ENCODE measurements at places on chromosomes 1 and 21.

DNA sequence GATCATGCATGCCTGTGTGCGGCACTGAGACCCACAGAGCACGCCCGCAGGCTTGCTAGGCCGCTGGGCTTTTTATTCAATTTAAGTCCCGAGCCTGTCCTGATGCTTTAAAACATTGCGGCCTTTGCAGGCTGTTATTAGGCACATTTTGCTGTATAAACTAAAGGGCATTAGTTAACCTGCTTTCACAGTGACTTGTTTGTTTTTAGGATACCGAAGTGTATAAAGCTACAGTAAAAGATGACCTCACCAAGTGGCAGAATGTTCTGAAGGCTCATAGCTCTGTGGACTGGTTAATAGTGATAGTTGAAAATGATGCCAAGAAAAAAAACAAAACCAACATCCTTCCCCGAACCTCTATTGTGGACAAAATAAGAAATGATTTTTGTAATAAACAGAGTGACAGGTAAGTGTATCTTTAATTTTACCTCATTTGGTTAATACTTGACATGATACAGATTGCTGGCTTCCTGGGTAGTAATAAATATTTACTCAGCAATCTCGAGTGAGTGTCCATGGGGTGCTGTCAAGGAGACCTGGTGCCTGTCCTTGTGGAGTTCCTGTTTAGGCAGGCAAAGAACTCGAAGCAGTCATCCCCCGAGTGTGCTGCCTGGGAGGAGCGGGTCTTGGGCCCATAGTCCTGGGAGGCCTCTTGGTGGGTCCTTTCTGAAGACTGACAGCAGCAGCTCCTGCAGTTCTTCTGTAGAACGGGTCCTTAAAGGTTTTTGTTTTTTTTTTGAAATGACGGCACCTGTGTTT, 40.1 kb downstream of the TRAPPC10 start:
- no peak for DNase-seq

GRCh38 chr1:193416226-193417024, 230.0 kb upstream of the B3GALT2 start:
- no peak for DNase-seq

GRCh38 chr1:25586181-25586588, 30.4 kb upstream of the MAN1C1 start:
- no peak for DNase-seq

DNA sequence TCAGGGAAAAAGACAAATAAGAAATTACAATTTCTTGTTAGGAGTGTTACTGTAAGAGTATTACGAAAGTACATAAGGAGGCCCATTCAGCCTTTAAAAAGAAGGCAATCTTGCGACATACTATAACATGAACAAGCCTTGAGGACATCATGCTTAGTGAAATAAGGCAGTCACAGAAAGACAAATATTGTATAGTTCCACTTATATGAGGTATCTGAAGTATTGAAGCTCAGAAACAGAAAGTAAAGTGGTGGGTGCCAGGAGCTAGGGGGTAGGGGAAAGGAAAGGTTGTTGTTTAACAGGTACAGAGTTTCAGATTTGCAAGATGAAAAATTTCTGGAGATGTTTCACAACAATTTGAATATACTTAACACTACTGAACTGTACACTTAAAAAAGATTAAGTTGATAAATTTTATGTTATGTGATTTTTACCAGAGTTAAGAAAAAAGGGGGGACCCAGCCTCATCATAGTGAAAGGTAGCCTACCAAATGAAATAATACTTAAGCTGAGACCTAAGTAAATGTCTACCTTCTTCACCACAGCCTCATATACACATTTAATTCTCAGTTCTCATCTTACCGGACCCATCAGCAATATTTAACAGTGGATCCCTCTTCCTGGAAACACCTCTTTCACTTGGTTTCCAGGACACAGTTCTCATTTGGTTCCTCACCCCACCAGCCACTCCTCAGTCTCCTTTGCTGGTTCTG, 19.5 kb downstream of the USP24 start:
- no peak for DNase-seq

DNA sequence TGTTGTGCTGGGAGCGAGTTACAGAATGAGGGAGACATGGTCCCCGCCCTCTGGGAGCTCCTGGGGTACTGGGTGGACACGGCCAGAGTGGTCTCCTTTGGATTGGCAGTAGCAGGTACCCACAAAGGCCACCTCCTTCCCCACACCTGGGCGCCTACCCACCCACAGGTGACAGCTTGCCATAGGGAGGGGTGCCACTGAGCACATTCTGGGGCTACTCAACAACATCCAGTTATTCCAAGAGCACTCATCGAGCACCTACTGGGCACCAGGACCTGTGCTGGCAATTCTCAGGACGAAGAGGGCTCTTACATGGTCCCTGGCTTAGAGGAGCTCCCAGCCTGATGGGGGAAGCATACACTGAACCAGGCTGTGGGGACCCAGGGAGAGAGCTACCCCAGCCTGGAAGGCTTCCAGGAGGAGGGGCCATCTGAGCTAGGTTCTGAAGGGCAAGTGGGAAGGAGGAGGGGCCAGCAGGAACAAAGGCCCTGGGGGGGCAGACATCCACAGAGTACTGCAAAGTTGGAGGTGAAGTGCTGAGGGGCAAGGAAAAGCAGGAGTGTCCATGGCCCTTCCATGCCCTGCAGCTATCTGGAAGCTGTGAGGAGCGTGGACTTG, 22.0 kb downstream of the MRPL37 start:
- no peak for DNase-seq

- no peak for DNase-seq
Measured at GRCh38 chr1:63523738-63524137, 413 bp downstream of the EFCAB7 start.

- no peak for DNase-seq
Measured at GRCh38 chr1:22550021-22550420, 13.3 kb upstream of the EPHA8 start.

DNA sequence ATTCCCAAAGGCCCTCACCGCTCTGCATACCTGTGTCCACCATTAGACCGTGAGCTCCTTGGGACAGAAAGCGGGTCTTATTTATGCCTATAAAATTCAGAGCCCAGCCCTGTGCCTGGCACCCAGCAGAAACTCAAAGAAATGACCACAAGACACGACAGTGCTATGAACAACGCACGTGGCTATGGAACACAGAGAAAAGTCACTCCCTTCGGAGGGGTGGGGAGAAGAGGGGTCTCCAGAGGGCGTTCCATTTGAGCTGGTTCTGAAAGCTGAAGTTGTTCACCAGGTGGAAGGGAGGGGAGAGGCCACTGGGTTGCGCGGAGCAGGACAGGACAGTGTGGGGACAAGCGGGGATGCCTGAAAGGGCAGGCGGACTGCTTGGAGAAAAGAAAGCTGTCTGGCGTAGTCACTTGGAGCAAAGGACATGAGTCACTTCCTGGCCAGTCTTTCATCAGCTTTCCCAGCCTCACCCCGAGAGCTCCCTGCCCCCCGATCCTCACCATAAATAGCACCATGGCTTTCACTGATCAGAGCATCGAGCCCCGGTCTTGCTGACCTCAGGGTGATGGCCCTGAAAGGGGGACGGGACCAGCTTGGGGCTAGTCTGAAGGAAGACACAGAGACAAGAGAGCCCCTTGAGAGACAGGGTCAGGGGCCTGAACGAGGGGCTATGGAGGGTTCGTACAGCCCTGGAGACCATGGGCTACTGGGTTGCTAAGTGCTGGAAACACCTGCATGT, 28.5 kb downstream of the ECE1 start:
- DNase-seq, result no peak

DNA sequence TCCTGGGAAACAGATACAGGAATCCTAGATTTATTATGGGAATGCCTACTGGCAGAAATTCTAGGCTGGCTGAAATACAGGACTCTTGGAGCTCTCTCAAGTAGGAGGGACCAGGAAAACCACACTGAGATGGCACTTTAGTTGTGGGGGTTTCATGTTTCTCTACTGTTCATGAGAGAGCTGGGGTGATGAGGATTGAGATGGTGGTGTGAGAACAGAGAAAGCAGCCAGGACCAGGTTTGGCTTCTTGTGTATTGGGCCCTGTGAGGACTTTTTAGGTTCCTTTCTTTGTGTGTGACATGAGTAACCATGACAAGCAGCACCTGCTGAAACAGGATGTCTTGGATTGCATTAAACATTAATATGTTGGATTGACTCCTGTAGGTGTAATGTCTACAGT, 4.9 kb downstream of the ARID1A start:
- no peak for DNase-seq

DNA sequence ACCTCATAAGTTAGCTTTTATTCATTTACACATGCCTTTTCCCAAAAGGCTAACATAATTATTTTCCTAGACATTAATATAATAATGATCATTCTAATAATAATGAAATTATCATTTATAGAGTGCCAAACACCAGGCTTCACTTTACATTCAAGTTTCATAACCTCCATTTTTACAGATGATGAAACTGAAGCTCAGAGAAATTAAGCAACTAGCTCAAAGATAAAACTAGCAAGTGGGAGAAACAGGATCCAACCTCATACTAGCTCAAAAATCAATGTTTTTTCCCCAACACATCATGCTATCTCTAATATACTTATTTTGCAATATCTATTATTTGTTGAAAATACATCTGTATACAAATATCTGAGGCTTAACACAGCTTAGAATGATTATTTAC, 14.0 kb downstream of the LPGAT1 start:
- DNase-seq, result no peak

DNA sequence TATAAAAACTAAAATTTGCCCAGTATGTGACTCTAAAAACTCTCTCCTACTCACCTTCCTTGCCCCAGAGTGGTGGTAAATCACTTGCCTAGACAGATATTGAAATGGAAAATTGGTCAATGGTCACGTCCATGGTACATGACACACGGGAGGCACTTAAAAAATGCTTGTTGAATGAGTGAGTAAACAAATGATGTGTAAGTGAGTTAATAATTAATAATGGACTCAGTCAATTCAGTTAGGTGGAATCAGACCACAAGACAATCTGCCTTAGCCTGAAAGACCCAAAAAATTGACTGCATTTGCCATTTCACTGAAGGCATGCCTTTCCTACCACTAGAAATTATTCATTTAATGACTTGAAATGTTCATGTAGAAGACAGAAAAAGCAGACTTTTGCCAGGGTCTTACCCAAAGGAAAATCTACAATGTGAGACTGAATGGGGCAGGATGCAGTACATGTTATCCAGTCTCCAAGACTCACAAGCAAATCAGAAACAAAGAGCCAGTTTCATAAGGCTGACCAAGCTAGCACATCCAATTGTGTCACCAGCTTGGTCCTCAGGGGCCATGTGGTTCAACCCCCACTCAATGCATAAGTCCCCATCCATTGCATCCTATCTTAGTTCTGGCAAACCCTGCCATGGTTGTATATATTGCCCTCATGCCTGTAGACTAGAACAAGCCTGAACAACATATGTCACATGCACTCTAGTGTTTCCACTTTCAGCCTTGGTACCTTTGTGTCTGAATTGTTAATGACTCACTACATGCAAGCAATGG, 73.6 kb downstream of the TBX15 start:
- DNase-seq, result peak; percentile 87

DNA sequence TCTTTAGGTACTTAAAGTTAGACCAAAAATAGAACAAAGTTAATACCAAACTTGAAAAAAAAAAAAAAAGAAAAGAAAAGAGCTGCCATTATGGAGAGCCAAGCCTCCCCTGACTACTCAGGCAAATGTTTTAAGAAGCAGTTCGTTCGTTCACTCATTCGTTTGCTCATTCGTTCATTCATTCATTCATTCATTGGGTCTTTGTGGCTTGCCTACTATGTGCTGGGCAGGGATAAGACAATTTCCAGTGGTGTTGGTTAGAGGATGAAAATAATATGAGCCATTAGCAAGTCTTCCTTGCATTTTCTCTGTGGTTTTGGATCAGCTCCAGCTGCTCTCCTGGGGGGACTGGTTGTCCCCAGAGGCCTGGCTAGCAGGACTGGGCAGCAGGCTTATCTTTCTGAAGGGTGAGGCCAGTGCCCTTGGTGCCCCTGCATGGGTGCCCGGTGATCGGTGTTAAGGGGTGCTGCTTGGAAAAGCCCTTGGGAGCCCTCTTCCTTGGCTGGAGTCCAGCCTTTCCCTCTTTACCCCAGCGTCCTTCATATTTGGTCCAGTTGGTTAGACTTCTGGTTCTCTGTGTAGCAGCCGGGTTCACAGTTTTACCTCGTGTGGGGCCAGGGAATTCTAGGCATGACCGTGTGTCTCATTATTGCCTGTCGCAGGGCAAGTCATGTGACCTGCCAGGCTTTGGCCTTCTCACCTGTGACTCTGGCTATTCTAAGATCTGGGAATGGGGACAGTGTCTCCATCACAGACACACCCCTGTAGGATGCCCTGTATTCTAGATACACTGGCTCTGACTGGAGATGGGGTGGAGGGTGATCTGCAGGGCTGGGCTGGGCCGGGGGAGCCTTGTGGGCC, 32.8 kb downstream of the LHX4 start:
- no peak for DNase-seq

- peak; percentile 85 for DNase-seq
Measured at GRCh38 chr1:26387447-26387846, 14.9 kb upstream of the ZNF683 start.

DNA sequence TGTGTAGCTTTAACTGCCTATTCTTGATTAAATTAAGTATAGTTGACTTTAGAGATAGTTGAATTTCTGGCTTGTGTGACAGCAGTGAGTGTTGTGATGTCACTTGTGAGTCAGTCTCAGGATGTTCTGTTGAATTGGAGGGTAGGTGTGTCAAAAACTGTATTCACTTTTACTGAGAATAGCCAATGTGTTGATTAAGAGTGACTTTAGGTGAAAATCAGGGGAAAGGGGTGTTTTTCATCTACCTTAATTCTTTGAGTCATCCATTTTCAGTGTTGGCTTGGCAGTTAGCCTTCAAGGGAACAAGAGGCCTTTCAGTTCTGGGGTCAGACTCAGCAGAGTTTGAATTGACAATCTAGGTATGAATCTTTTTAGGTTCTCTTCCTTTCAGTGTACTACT, 75.9 kb downstream of the CDC14A start:
- no peak for DNase-seq

DNA sequence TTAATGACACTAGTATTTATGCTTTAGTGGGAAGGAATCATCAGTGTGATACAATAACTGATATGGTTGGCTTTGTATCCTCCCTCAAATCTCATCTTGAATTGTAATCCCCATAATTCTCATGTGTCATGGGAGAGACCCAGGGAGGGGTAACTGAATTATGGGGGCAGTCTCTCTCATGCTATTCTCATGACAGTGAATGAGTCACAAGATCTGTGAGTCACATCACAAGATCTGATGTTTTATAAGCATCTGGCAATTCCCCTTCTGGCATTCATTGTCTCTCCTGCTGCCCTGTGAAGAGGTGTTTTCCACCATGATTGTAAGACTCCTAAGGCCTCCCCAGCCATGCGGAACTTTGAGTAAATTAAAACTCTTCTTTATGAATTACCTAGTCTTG, 1760.3 kb downstream of the NCAM2 start:
- no peak for DNase-seq

GRCh38 chr1:173865468-173866164, 2.2 kb downstream of the GAS5 start:
- DNase-seq, result no peak

DNA sequence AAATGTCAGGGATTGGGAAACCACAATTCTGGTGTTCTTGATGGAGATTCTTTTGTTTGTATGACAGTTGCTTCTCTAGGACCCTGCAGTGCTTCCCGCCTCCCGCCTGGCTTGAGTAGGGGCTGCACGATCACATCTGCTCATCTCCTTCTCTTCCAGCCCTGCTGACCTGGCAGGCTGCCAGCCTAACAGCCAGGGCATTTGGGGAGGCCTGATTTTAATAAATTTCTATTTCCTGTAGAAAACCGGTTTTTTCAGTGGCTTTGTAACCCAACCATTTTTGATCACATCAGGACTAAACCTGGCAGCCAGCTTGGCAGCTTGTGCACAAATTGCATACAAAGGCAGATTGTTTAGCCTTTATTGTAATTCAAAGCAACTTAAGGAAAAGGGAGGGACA, 78.9 kb downstream of the UBE2U start:
- no peak for DNase-seq

GRCh38 chr1:100028765-100029164, 59.0 kb downstream of the SLC35A3 start:
- DNase-seq, result no peak

Data from HepG2 (cell line).